ENCODE measurements at places on chromosomes 3 and 15.

DNA sequence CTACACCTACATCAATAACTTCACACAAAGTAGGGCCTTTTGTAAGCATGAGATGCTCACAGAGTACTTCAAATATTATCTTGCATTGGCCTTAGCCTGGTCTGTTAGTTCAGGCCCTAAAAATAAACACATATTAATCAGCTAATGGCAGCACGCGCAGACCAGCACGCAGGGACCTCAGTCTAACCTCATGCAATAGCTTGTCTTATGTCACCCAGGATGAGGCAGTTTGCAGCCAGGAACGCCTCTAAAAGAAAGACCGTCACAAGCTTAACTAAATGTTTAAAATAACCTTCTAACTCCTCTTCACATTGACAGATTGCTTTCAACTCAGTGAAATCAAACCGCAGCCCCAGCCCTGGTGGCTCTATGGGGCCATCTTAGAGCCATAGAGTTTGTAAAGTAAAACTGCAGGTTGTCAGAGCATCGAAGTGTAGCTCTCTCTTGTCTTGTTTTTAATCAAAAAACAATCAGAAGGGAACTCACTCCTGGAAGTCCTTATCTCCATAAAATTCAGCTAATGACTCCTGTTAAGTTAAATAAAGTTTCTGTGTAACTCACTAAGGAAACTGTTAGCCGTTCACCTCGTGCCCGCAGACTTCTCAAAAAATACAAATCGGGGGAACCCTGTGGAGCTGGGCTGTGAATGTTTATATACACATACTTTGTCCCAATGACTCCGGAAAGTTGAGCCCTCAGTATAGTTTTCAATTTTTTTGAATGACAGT lies 212.6 kb downstream of the CDIN1 start:
- no peak for DNase-seq

DNA sequence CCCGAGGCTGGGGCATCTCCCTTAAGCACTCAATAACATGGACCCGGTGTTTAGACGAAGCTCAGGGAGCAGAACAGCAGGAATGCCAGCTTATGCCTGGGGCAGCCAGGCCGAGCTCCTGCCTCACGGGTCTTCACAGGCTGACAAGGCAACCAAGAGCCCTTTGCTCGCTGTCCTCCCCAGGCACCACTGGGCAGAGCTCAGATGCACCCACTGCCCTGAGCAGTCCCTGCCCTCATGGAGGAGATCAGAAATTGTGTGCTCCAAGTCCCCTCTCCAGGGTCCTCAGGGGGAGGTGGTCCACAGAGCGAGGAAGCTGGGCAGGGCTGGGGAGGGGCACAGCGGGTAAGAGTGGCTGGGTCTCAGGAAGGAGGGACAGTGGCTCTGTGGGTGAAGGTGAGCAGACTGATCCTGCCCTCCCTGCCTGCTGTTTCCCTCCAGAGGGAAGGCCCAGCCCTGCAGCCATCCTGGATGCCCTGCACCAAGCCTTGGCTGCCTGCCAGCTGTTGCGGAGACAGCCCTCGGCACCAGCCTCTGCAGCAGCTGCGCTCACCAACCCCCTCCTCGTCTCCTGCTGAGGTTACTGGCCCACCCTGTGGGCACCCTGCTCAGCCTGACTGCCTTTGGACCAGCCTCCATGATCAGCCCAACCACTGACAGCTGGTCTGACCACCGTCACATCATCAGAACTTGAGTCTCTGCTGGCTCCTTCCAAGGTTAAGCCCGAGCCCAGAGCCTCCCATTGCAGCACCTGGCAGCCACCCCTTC lies 21.1 kb upstream of the GP9 start:
- DNase-seq, result no peak

GRCh38 chr3:43757666-43758321 lies 67.1 kb downstream of the ABHD5 start:
- no peak for DNase-seq

DNA sequence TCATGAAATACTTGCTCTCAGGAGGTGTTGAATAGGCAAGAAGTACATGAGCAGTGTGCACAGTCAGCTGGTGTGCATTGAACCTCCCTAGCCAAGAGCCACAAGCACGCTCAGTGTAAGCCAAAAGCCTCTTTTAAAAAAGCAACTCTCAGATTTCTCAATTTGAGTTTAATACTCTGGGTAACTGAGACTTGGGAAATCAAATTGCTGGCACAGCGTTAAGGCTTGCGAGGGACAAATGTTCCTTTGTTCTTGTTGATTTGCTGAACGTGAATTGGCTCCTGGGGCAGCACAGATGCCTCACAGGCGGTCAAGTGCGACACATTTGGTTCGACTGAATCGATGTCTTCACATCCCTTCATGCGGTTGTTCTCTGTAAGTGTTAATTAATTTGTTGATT lies at the start of gene FAM240A:
Gene FAM240A, plus strand, starts transcription at position 202 of the 400 bp plus-strand sequence. Its CDS starts 159 bp downstream, at position 361.
- no peak for DNase-seq

DNA sequence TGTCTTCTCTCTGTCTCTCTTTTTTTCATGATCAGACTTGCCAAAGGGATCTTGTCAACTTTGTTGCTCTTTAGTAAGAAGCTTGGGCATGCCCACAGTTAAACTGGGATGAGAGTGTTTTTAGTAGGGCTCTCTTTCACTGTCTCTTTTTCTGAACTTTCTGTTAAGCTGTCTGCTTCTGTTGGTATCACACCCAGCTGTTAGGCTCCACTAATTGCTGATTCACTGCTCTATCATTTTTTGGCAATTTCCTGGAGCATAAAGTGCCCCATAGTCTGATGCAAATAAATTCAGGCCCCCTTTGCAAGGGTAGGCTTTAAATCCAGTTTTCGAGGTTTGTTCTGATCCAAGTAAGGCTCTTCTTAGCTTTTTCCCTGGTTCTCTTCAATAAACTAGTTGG lies 360.4 kb upstream of the ADAMTS9 start:
- DNase-seq, result no peak
